ENCODE measurements at places on chromosomes 12 and 14.

- DNase-seq = no peak
These were observed 159.4 kb downstream of the SPTSSA start for GRCh38 chr14:34302654-34303053.

GRCh38 chr14:63564318-63564717, 21.1 kb upstream of the PPP2R5E start:
- DNase-seq = no peak

DNA sequence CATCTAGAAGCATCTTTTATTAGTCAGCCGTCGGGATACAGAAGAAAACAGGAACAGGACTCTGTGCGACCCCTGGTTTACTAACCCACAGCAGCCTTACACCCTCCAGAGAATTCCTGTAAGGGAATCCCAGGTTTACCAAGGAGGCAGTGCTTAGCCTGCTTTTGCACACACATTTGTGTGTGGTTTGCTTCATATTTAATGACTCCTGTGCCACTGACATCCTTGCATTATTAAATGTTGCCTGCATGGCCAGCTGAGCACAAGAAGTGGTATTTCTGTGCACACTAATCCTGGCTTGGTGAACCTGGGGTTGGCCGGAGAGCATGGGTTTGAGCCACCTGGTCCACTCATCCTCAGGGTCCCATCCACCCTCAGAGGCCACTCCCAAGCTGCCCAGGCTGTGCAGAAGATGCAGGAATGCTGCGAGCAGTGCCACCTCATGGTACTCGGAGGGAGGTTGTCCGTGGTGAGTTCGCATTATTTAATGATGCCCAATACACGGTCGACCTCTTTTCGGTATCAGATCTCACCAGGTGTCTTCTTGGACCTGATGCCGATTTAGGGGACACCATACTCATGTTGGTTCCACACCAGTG, 152.4 kb upstream of the RTL1 start:
- DNase-seq = no peak

DNA sequence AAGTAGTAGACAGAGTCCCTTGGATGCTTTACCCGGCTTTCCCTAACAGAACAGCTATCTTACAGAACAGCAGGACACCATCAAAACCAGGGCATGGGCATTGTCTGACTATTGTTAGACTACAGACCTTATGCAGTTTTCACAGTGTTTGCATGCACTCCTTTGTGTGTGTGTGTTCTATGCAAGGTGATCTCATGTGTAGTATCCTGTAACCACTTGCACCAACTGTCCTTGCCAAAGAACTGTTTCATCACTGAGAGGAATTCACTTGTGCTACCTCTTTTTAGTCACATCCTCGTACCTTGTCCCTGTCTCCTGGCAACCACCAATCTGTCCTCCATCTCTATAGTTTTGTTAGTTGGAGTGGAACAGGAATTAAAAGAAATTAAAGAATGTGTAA, 183.6 kb upstream of the PZP start:
- DNase-seq = no peak

DNA sequence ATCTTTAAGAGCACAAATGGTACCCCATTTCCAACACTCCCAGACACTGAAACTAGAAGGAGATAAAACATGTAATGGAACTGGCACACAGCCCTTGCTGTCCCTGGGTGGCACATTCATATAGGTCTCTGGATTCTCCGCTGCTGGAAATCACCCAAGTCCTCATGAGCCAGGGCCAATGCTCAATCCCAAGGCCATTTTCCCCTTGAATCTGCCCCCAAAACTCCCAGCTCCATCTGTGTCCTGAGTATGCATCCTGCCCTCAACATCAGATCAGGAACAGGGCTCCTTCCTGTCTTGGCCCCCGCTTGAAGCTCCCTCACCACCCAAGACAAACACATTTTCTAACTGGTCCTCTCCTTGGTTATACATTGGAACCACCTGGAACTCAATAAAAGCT, 24.6 kb downstream of the KRT76 start:
- DNase-seq = no peak

- DNase-seq = no peak
These were observed 194.4 kb downstream of the EMP1 start for GRCh38 chr12:13390918-13391317.

- DNase-seq = no peak
These were observed 54.9 kb downstream of the DNAH10 start for GRCh38 chr12:123816896-123817537.

GRCh38 chr12:111126331-111126730, 206.0 kb upstream of the MYL2 start:
- no peak for DNase-seq

DNA sequence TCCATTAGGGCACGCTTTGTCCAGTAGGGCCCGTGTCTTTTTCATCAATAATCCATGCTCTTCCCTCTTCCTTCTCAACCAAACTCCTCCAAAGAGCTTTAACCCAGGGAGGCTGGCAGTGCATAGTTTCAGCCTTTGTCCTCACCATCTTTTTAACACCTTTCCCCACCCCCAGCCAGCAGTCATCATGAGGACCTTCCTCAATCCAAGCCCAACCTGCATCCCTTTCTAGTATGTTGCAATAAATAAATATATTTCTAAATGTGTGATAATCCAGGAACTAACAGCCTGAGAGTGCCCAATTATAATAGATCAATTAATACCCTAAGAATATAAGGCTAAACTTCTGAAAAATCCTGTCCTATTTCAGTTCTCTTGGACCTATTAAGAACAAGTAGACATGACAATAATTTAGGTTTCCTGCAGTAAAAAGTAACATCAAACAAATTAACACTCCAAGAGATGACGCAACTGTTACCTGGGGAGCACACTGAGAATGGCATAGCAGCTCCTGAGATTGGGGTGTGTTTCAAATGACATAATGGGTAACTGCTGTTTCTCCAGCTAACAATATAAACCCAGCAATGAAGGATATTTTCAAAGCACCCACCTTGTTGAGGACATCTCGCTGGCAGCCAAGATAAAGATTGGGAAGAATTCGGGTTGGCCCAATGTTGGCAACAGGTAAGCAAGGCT, 62.6 kb downstream of the DUSP16 start:
- DNase-seq = no peak

GRCh38 chr12:48038085-48038484, 33.8 kb upstream of the COL2A1 start:
- no peak for DNase-seq

GRCh38 chr14:50785457-50786063, 45.4 kb downstream of the NIN start:
- no peak for DNase-seq

GRCh38 chr12:78918268-78918667, 53.7 kb downstream of the SYT1 start:
- no peak for DNase-seq

GRCh38 chr14:102777711-102778337, 575 bp downstream of the TRAF3 start:
- no peak for DNase-seq

DNA sequence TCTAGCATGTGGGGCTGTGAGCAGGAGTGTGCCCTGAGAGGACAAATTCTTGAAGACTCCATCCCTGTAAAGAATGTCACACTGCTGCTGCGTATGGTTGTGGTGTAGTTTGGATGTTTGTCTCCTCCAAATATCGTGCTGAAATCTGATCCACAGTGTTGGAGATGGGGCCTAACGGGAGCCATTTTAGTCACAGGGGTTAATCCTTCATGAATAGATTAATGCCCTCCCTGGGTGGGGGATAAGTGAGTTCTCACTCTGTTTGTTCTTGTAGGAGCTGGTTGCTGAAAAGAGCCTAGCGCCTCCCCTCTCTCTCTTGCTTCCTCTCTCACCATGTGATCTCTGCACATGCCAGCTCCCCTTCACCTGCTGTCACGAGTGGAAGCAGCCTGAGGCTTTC, 94.5 kb upstream of the VASH1 start:
- DNase-seq = no peak

DNA sequence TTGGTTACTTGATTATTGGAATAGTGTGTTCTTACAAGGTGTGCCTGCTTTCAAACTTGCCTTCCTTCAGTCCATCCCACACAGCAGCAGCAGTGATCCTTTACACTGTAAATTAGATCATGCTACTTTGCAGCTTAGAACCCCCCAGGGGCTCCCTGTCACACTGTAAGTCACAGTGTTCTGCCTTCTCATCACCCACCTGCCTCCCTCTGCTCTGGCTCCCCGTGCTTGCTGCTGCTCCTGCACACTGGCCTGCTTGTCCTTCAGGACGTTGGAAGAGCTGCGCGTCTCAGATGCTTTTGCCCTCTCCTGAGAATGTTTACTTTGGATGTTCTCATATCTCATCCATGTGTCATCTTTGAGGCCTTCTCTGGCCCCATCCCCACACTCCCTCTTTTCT, 27.3 kb downstream of the ZC3H14 start:
- DNase-seq = no peak

DNA sequence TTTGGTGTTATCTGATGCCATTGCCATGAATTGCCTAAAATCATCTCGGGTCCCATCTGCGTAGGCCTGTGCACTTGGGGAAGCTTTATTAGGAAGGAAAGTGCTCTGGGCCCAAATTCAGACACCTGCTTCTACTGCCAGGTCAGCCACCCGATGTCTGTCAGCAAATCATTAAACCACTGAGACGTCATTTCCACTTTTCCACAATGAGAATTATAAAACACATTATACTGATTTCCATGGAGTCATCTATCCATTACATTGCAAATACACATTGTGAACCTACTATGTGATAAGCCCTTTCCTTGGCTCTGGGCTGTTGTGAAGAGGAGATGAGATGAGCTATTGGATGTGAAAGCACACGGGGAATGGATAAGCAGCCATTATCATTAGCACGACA, 1022.9 kb downstream of the BCL11B start:
- no peak for DNase-seq

DNA sequence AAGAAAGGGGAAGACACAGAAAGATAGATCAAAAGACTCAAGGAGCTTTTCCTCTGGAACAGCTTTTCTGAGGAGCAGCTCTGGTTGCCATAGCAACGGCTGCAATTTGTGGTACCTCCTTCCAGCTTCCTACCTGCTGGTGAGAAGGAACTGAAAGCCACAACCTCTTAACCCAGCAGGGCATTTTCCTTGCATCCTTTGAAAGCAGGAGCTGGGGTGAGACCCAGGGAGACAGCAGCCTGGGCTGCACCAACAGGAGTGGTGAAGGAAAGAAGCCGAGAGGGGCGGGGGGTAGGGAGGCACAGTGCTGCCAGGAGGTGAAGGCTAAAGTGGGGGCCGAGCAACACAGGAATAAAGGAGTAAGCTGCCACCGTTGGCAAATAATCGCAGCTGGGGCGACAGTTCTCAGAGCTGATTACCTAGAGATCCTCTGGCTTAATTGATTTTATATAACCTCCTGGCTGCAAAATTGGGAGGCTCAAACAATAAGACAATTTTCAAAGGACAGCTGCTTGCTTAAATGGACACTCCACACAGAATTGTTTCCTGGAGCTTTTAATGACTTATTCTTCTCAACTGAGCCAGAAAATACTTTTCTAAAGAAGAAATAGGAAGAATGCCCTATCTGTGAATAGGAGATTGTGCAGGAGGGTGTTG, 129.4 kb downstream of the RPAP3 start:
- no peak for DNase-seq

DNA sequence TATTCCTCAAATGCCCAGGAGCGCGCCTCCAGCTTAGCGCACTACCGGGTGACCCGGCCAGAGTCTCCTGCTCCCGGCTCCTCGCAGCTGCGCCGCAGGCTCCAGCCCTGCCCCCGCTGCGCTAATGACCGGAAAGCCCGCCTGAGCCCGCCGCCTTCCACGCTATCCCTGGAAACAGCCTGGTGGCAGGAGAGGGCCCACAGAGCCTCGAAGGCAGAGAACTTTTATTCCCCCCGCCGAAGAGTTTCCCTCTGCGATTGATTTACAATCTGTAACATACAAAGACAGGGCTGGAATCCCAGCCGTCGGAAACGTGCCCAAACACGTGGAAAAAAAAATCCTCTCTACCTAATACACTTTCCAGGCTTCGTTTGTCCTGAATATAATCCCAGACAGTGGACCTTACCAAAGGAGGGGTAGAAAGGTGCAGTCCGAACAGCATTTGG, 1.5 kb downstream of the COL2A1 start:
- DNase-seq = no peak

DNA sequence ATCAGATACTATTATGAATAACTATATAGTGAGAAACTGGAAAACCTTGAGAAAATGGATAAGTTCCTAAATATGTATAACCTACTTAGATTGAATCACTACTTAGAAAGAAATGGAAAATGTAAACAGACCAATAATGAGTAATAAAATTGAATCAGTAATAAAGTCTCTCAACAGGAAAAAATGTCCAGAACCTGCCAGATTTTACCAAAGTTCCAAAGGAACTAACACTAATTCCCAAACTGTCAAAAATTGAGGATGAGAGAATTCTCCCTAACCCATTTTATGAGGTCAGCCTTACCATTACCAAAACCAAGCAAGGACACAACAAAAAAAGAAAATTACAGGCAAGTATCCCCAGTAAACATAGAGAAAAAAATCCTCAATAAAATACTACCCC, 272.0 kb downstream of the RPAP3 start:
- DNase-seq = no peak

- no peak for DNase-seq
These were observed 128.0 kb downstream of the KCNA5 start for GRCh38 chr12:5171701-5172100.

GRCh38 chr12:120366845-120367232, 2.1 kb downstream of the MSI1 start:
- DNase-seq = no peak

DNA sequence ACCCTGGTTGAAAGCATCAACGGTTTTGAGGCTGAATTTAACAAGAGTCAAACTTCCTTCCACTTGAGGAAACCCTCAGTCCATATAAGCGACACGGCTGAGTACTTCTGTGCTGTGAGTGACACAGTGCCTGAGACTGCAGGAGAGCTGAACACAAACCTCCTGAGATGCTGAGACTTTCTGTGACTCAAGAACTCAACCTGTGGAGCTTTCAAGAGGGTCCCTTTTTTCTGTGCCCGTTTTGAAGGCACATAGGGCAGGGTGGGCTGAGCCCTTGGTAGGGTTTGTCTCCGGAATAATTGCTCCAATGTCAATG, 305.3 kb upstream of the OR4E1 start:
- no peak for DNase-seq

- no peak for DNase-seq
These were observed 60.7 kb downstream of the SPPL3 start for GRCh38 chr12:120843472-120843871.

DNA sequence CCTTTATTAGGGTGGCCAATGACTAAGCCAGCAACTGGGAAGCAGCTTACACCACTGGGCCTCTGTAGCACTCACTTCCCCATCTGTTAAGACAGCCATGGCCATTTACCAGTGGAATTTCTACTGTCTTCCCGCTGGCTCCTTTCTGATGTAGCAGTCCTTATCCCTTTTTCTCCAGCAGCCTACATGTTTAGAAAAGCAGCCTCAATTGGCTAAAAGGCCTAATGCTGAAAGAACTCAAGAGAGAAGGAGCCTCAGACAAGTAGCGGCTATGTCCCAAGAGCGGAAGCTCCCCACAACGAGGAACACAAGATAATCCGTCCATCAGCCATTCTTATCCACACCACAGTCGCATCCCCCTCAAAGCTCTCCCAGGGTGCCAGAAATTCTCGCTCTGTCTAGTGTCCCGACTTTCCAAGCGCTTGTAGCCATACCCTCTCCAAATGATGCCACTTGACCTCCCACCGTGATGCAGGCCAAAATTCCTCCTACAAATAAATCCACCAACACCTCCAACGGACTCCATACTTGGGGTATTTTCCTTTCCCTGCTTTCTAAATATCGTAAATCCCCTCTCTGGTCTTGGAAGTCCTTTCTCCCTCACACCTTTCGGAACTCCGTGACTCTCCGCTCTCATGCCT, 624 bp downstream of the M6PR start:
- DNase-seq = no peak

Measured in stimulated activated CD8-positive, alpha-beta memory T cell treated with anti-CD3 and anti-CD28 coated beads, Interleukin-4, amount 100 ng/mL, for 1 hour (primary cell).